ENCODE measurements at places on chromosomes 3 and 15. TPM values are rescaled to one million over a fixed set of nuclear protein-coding genes. Genes with fewer than 3 reads are reported as not detected.

Gene NRG4
- 6.8 TPM for total RNA-seq

Gene TM4SF4
- 0.70 TPM for total RNA-seq

Gene CKMT1B
- 277 TPM for total RNA-seq

Gene ARL14
- 14.9 TPM for total RNA-seq

Gene TMEM207
- total RNA-seq: not detected

Gene HIGD2B
- total RNA-seq: not detected

Gene FGD5
- 5.8 TPM for total RNA-seq

- no peak for DNase-seq
Measured at GRCh38 chr15:98755138-98755537, 106.8 kb downstream of the IGF1R start.

- no peak for DNase-seq
Measured at GRCh38 chr3:129231331-129232119, 17.9 kb upstream of the COPG1 start.

- no peak for DNase-seq
Measured at GRCh38 chr3:106965307-106965706, 411.9 kb upstream of the CCDC54 start.

DNA sequence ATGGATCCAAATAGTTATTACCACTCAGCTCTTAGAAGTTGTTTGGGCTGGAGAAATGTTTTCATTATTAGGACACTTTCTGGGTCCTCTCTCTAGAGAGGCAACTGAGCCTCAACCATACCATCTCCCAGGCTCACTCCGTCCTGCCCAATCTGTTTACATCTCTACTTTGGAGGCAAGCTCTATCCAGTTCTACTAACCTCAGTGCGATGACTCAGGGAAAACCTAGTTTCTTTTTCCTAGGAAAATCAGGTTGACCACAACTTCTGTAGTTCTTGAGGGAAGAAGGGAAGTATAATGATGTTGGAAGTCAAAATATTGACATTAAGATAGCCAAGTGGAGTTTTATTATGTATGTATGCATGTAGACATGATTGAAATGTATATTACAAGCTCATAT lies 40.4 kb downstream of the LPP start:
- no peak for DNase-seq

GRCh38 chr3:73597476-73597875 lies 27.3 kb downstream of the PDZRN3 start:
- no peak for DNase-seq

DNA sequence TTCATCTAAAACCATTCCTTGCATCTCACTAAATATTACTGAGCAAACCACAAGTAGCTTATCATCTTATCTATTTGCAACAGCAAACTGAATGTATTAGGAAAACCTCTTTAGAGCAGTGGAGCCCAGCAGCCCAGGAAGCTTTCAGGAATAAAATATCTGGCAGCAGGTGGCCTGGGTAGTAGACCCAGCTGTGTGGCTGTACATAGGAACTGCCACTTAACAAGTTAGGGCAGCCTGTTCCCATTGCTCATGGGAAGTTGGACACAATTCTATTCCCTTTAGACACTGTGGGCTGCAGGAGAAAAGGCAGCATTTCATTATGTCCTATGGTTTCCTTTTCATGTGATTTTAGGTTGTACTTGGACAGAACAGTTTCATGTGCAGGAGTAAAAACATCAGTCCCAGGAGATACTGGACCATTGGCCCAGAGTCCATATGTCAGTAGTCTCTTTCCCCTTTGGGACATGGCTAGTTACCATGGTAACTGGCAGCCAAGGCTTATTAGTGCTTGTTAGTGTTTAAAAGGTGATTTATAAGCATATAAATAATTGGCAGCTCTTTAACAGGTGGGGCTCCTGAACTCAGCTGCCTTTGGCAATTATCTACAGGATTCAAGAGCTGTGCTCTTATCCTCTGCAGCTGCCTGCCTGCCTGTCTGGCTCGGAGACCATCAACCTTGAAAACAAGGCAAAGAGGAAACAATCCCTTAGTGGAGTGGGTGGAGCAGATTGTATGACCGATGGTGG lies 28.9 kb upstream of the LSAMP start:
- no peak for DNase-seq

GRCh38 chr3:60133269-60134162 lies 1083.7 kb upstream of the CFAP20DC start:
- no peak for DNase-seq

- no peak for DNase-seq
Measured at GRCh38 chr3:152226176-152226575, 42.6 kb upstream of the MBNL1 start.

- peak; percentile 43 for DNase-seq
Measured at GRCh38 chr15:67840749-67841512, 1.1 kb upstream of the RNU6-1 start.

- no peak for DNase-seq
Measured at GRCh38 chr3:194586836-194587235, 46.4 kb downstream of the TMEM44 start.

GRCh38 chr15:92074646-92075045 lies 221.1 kb downstream of the SLCO3A1 start:
- no peak for DNase-seq

DNA sequence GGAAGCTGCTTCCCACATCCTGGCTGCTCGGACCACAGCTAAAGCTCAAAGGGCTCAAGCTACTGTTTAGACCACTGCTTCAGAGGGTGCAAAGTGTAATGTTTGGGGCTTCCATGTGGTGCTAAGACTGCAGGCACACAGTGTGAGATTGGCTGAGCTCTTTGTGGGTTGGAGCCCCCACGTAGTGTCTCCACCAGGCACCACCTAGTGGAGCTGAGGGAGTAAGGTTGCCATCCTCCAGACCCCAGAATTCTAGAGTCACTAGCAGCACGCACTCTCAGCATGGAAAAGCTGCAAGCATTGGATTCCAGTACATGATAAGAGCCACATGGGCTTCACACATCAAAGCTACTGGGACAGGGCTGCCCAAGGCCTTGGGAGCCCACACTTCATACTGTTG lies 9.3 kb downstream of the MKRN3 start:
- no peak for DNase-seq
